ENCODE measurements at places on chromosomes 4 and X.

GRCh38 chrX:4710618-4711433 is 997.4 kb upstream of the PRKX start:
- DNase-seq, result no peak

- DNase-seq, result no peak
Measured at GRCh38 chr4:86896596-86896995, 4.4 kb upstream of the C4orf36 start.

GRCh38 chr4:113821856-113822255 is 60.3 kb upstream of the CAMK2D start:
- no peak for DNase-seq

- DNase-seq, result no peak
Measured at GRCh38 chr4:57614257-57614932, 504.2 kb upstream of the IGFBP7 start.

DNA sequence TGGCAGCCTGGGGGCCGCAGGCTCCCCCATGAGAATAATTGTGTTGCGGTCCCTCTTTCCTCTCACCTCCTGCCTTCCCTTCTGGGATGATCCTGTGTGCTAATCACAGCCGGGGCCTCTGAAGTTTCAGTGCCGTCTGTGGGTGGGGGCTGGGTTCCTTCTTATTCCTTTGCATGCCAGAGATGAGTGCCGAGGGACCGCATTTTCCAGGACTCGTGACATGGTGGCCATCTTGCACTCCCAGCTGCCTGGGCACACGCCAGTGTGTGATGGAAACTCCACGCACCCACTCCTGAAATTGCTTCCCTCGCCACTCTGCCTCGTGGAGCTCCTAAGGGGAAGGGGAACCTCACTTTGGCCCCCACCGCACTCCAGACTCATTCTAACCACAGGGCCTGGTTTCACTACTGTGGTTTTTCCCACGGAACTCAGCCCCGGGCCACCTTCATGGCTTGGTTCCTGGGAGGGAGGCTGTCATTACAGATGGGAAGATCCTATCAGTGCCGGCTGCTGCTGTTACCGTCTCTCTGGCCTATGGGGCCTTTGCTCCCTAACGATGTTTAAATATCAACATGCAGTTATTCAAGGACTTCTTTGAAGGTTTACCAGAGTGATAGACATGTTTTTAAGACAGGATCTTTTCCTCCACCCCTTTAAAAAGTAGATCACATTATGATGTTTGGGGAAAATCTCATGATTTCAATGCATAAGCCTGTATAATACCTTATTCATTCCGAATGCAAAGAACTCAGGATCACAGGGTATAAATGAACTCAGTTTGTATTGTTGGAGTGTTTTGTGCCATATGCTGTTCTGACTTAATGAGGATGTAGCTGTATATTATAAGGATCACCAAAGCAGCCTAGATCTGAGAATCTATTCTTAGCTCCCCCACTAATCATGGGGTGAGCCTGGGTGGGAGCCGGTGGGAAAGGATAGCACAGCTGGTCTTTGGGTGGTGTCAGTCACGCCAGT is 89.6 kb downstream of the SORCS2 start:
- no peak for DNase-seq

DNA sequence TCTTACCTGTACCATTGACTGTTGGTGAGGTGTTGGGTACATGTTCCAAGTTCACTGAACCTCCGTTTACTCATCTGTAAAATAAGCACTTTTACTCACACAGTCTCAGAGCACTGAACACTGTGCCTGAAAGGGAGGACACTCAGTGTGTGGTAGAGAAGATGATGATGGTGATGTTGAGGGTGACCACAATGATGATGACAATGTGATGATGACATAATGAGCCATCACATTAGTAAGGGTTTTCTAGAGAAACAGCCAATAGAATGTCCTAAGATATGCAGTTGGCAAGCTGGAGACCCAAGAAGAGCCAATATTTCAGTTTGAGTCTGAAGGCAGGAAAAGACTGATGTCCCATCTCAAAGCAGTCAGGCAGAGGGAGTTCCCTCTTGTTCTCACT is 315.4 kb upstream of the IGFBP7 start:
- no peak for DNase-seq

GRCh38 chr4:6613676-6614651 is 26.5 kb upstream of the MRFAP1 start:
- DNase-seq, result no peak

- no peak for DNase-seq
Measured at GRCh38 chrX:11525685-11526084, 140.0 kb downstream of the ARHGAP6 start.

DNA sequence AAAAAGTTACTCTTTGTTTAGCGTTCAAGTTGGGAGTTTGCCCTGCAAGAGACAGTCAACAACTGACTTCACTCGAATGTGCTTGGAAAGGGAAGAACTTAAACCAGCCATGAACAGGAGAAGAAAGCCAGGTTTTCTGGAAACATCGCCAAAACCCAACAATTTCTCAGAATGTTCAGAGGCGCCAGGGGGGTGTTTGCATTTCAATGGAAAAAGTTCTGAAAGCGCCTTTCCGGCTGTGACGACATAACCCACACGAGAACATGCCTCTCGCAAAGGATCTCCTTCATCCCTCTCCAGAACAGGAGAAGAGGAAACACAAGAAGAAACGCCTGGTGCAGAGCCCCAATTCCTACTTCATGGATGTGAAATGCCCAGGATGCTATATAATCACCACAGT is 78.1 kb upstream of the ADGRA3 start:
- no peak for DNase-seq

DNA sequence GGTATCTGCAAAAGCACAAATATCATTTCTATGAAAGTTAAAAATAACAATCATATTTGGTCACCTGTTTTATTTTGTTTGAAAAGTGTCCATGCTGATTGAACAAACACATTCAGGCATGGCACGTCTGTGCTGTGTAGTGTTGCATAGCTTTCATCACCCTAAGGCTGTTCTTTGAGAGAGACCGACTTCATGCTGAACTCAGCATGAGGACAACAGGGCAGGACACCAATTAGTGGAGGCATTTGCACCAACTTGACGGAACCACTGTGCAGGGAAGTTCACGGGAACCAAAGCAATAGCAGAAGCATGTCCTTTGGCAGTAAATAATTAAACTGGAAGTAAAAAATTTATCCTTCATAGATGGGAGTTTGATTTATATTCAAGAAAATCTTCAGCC is 158.4 kb upstream of the SLC7A11 start:
- DNase-seq, result no peak

GRCh38 chr4:174401471-174402130 is 117.9 kb downstream of the CEP44 start:
- DNase-seq, result no peak

- no peak for DNase-seq
Measured at GRCh38 chr4:58209551-58209950, 1099.4 kb upstream of the IGFBP7 start.

- no peak for DNase-seq
Measured at GRCh38 chr4:165328708-165329107, 1.2 kb downstream of the MSMO1 start.

- no peak for DNase-seq
Measured at GRCh38 chr4:101871962-101872676, 81.6 kb downstream of the BANK1 start.

DNA sequence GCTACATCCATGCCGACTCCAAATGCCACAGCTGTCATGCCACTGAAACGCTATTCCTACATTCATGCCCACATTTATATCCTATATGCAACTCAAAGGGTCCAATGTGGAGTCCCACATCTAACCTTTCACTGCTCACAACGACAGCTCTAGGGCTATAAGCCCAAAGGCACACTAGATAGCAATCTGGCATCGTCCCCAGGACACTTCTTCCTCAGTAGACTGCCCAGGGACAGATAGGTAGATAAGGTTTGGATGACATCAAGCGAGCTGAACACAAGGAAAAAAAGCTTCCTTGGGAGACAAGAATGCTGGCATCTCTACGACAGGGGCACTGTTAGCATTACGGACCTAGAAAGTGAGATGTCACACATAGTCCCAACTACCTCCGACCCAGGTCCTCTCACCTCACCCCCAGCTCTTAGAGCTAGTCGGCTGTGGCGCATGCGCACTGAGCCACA is 685 bp downstream of the RAB9B start:
- no peak for DNase-seq

- no peak for DNase-seq
Measured at GRCh38 chr4:88659890-88660208, 37.8 kb downstream of the NAP1L5 start.

DNA sequence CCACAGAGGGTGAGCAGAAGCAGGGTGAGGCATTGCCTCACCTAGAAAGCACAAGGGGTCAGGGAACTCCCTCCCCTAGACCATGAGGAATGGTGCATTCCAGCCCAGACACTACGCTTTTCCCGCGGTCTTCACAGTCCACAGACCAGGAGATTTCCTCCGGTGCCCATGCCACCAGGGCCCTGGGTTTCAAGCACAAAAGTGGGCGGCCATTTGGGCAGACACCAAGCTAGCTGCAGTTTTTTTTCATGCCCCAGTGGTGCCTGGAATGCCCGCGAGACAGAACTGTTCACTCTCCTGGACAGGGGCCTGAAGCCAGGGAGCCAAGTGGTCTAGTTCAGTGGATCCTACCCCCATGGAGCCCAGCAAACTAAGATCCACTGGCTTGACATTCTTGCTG is 12.8 kb downstream of the NAP1L3 start:
- no peak for DNase-seq

- DNase-seq, result no peak
Measured at GRCh38 chr4:6362896-6363295, 93.2 kb downstream of the WFS1 start.

DNA sequence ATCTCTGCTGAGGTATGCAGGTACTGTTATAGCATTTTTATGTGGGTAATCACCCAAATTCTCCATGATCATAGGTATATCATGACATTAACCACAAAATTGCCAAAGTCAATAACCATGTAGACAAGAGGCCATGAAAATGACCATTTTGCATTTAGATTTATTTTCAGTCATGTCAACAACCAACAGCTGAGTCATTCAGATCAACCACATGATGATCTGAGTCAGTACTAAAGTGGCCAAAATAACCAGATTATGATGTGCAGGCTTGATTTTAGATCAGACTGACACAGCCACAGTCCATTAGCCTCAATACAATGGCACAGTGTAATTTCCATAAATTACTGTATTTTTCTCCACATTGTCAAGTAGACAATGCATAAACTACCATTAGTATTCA is 240.5 kb downstream of the GRIA3 start:
- DNase-seq, result no peak

DNA sequence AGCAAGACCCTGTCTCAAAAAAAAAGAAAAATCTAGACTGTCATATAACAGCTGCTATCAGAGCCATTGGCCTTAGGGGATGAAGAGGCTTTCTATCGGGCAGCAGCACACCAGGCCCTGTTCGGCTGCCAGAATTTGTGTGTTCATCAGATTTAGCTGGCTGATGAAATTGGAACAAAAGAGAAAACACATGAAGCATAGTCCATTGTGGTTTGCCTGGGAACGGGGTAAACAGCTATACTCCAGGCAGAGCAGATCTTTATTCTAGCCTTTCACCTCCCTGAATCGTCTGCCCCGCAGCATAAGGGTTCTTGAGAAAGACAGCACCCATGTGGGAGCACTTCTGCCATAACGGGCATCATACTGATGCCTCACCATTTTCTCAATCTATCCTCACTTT is 11.6 kb downstream of the TKTL1 start:
- DNase-seq, result no peak

- no peak for DNase-seq
Measured at GRCh38 chrX:154020536-154021115, 924 bp upstream of the IRAK1 start.

- no peak for DNase-seq
Measured at GRCh38 chrX:43108828-43109227, 330.9 kb upstream of the PPP1R2C start.
